GM13977 (cell line): ENCODE measurements at places on chromosomes 12 and 14.

- no peak for DNase-seq
These were observed 19.4 kb upstream of the P2RX4 start for GRCh38 chr12:121190523-121191031.

DNA sequence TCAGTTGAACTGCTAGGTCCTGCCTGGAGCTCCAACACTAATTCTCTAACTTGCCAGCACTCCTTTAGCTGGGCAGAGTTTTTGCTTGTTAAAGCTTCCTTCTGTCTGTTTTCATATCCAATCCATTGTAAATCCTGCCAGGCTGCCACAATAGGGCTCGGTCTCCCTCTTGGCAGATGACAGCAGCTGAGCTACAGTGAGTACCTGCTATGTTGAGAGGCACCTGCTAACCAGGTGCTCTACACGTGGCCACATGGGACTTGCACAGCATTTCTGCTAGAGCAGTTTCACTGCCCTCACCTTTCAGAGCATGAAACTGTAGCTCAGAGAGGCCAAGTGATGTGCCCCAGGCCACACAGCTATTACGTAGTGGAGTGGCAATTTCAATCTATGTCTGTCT, 106.6 kb upstream of the NOS1 start:
- no peak for DNase-seq

- peak; percentile 85 for DNase-seq
These were observed 2.9 kb downstream of the SLC15A4 start for GRCh38 chr12:128820723-128821432.

DNA sequence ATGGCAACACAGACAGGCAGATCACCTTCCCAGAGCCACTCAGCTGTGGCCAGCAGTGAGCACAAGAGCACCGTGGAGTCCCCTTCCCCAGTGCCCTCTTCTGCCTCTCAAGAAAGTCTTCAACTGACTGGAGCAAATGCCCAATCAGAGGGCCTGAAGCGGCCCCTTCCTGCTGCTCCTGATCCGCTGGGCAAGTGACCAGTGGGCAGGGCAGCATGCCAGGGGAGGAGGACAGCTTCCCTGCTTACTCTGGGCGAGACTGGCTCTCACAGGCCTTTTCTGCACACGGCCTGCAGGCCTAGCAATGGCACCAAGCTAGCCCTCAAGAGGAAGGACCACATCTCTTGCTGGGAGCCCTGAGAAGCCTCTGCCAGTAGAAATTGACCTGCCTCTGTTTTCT, 890 bp downstream of the KRT71 start:
- DNase-seq: no peak

DNA sequence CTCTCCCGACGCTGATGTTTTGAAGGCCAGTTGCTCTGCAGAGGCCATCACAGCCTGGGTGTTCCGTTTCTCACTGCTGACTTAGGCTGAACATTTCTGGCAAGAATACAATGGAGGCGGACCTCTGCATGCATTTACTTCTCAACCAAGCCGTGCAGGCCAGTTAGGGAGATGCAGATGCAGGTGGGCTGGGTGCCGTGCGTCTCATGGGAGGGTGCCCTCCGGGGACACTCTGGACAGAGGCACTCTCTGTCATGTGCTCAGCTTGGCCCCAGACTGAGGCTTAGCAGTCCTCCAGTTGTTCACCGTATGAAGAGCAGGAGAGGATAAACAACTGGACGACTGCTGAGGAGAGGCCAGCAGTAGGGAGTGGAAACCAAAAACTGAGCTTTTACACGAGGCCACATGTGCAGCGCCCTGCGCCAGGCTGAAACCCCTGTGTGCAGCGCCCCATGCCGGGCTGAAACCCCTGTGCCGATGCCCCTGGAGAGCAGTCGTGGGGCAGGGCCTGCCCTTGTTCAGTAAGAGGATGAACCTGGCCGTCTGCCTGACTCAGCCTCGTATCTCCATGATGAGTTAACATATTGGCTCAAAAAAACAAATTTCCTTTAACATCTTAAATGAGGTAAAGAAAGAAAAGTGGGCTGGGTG, 32.3 kb downstream of the DDX51 start:
- no peak for DNase-seq

DNA sequence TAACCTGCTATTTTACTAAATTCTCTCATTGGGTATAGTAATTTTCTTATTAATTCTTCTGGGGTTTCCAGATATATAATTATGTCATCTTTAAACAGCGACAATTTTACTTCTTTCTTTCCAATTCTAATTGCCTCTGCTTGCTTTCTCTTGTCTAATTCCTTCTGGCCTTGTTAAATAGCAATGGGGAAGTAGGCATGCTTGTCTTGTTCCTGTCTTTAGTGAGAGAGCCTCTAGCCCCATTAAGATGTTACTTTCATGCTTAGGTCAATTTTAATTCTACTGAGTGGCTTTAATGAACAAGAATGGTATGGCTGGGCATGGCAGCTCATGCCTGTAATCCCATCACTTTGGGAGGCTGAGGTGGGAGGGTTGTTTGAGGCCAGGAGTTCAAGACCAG, 31.7 kb downstream of the LRTM2 start:
- no peak for DNase-seq

GRCh38 chr14:52048641-52049204, 20.1 kb downstream of the NID2 start:
- DNase-seq: no peak

DNA sequence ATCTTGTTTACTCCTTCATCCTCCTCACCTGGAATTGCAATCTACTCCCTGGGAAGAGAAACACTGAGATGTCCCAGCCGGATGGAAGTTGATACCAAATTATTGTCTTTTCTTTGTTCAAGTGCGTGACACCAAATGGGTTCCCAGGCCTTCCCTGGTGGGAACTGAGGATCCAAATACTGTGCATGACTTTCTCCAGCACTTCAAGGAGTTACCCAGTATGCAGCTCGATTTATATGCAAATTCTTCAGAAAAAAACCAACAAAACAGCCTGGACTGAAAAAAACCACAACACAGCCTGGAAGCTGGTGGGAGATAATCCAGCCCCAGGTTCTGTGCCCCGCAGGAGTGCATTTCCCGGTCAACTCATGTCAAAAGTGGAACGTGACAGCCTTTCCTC, 310.6 kb downstream of the GLT1D1 start:
- DNase-seq: no peak
